Epithelial cell of proximal tubule (primary cell): ENCODE measurements at places on chromosomes 2 and 18.

- DNase-seq: no peak
Measured at GRCh38 chr18:58784601-58785137, 80.0 kb upstream of the ZNF532 start.

- DNase-seq: no peak
Measured at GRCh38 chr2:26786207-26787028, 562 bp downstream of the CENPA start.

DNA sequence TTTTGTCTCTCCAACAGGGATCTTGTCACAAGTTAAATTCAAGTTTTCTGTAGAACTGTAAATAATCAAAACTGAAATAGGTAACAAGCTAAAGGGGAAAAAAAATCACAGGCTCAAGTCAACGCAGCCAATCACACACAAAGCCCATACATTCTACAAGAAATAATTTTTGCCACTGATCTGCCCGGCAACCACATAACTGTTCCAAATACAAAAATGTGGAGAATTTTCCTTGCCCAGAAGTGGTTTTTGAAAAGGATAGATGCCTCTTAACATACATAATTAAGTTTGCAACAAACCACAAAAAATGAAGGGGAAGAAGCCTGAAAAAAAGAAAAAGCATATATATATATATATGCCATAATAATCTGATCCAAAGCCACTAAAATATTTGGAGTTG, 60.3 kb downstream of the FARSB start:
- no peak for DNase-seq

- DNase-seq: no peak
Measured at GRCh38 chr18:9248661-9249060, 85.9 kb upstream of the TWSG1 start.

GRCh38 chr2:218927422-218927821, 32.0 kb upstream of the CDK5R2 start:
- no peak for DNase-seq

GRCh38 chr2:128282246-128282975, 36.3 kb downstream of the HS6ST1 start:
- no peak for DNase-seq

DNA sequence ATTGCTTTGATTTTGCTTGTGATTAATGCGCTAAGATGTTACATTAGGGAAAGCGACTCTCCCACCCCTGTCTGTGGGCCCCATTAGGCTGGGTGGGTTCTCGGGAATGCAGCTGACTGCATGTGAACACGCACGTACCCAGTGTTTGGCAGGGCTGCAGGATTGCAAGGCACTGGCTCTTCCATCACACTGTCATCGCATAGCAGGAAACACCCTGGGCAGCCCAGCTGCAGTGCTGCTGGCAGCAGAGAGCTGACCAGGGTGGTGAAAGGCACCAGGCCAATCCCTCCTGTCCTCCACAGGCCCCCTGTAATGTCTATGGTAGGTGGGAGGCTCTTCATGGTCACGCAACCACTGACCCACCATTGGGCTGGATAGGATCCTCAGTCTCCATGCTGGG, 34.4 kb upstream of the FZD7 start:
- DNase-seq: no peak

- no peak for DNase-seq
Measured at GRCh38 chr2:80363791-80364349, 59.3 kb upstream of the LRRTM1 start.

DNA sequence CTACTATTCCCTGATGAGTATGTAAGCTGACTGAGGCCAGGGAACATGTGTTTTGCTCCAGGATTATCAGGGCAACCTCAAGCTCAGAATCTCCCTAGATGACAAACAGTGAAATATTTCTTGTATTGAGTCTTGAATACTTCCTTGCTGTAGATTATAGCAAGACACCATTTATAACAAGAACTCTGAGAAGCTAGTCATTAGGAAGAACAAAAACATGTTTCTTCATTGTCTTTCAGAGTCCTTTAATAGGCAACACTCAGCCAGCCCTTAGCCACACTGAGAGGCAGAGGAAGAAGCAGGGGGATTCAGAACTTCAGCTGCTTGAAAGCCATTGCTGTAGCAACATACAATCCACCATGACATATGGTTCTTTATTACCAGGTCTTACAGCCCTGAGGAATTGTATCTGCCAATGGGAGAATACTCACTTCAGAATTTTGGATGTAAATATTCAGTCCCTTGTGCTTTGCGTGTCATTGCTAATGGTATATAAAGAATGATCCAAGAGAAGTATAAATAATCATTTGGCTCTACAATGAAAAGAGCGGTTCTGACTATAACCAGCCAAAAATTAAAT, 117.5 kb upstream of the NCKAP5 start:
- no peak for DNase-seq

GRCh38 chr2:47426786-47427185, 23.8 kb downstream of the MSH2 start:
- no peak for DNase-seq

- DNase-seq: no peak
Measured at GRCh38 chr2:7476371-7476770, 559.2 kb downstream of the RNF144A start.

DNA sequence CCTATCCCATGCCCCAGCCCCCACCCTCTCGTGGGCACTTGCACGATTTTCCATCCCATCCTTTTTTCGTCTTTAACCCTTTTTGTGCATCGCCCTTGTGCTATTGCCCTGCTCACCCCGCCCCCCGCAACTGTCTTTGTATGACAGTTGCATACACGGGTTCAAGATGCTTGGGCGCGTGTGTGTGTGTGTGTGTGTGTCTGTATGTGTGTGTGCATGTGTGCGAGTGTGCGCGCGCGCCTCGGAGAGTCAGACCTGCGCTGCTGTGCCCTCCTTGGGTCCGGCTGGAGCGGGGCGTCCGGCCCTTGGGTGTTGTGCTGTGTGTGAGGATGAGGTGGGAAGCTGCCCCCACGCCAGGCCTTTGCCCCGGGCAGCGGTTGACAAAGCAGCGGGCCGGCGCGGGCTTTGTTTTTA, 230.7 kb downstream of the HAUS1 start:
- DNase-seq: no peak

DNA sequence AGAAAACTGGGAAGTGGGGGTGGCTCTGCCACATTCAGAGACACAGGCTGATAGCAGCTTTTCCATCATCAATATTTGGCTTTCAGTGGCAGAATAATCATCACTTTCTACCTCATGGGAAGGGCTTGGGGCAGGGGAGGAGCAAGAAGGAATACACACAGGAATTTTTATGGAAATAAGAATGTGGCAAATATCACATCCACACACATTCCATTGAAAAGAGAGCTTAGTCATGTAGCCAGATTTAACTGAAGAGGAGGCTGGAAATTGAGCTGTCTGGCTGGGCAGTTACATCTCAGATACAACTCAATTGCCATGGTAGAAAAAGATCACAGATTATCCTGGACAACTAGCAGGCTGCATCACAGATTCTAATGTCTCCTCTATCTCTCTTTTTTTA, 1474.0 kb upstream of the ACVR2A start:
- DNase-seq: no peak

GRCh38 chr2:24822049-24822706, 29.0 kb downstream of the CENPO start:
- DNase-seq: no peak

- peak; percentile 47 for DNase-seq
Measured at GRCh38 chr2:176419591-176420071, 150.4 kb downstream of the MTX2 start.

- DNase-seq: no peak
Measured at GRCh38 chr2:72929010-72929409, 11.7 kb downstream of the EMX1 start.

GRCh38 chr18:67618061-67618460, 101.5 kb upstream of the DSEL start:
- no peak for DNase-seq
